ENCODE measurements at places on chromosomes 4 and X.

GRCh38 chr4:148255344-148255720 is 186.9 kb downstream of the NR3C2 start:
- DNase-seq: no peak

- no peak for DNase-seq
Measured at GRCh38 chr4:119939071-119939995, 127.3 kb downstream of the MAD2L1 start.

DNA sequence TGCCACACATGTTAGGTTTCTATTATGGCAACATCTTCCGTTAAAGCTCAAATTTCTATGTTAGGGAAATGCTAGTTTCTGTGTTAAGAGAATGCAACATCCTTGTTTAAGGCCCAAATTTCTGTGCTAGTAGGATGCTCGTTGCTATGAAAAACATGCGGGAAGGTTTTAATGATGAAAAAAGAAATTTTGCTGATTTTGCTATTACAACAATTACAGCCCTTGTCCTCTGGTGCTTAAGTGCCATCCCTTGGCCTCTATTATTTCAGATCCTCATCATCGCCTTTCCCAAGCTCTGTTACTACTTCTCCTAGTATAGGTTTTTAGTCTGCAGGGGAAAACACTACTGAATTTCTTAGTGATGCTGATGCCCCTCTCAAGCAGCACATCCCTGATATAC is 412.6 kb upstream of the NDST3 start:
- DNase-seq: no peak

DNA sequence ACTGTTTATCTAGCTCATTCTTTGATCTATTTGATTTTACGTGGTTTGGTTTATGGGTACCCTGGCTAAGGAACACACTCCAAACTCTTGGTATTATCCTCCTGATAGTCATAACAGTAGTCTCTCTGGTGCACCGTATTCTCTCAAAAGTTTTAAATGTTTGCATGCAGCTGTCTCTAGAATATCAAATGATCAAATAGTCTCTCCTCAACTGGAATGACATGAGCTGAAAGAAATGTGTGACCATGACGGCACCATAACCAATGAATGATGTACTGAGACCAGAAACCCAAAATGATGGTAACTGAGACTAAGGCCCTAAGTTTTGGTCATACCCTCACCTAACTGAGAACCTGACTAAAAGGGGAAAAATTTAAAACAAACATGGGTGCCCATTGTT is 319.4 kb downstream of the SLC7A11 start:
- no peak for DNase-seq

GRCh38 chrX:42704454-42704853 is 73.5 kb downstream of the PPP1R2C start:
- DNase-seq: no peak

GRCh38 chr4:6811165-6811564 is 28.6 kb downstream of the KIAA0232 start:
- no peak for DNase-seq

DNA sequence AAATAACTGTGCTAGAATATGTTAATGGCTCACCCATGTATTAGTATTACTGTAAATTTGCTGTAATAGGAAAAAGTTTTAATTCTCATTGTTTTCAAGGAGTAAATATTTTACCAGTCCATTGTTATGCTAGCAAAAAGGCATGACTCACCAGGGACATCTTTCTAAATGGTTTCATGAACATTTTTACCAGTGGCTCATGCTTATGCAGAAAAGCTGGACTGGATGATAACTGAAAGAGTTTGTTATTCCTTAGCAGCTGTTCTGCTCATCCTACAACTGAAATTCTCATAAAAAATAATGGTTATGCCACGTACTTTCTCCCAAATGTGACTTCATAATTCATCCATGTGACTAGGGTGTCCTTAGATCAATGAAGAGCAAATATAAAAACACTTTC is 111.9 kb upstream of the PCDH18 start:
- DNase-seq: no peak

DNA sequence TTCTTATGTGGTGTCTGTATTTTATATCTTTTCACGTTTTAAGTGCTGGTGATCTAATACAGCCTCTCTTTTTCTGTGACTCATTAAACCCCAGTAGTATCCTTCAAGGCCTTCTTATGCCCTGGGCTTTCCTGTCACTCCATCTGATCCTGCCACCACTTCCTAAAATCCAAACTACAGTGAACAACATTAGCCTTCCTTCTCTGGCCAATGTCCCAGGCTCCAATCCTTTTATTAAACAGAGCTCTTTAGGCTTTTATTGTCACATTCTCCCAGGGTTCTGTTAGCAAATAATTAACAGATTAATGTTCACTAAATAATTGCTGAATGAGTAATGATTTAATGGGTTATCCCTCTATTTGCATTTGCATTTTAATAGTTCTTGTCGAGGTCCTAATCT is 47.9 kb upstream of the ITM2A start:
- DNase-seq: no peak

DNA sequence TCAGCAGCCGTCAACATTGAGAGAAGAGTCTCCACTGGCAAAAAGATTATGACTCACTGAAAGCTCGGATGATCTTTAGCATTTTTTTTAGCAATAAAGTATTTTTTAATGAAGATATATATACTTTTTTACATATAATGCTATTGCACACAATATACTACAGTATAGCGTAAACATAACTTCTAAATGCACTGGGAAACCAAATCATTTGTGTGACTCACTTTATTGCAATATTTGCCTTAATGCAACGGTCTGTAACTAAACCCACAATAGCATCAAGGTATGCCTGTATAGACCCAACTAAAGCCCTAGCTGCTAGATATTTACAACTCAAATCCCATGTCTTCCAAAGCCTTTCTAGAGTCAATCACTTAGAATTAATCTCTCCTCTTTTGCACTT is 52.3 kb upstream of the EDNRA start:
- no peak for DNase-seq

DNA sequence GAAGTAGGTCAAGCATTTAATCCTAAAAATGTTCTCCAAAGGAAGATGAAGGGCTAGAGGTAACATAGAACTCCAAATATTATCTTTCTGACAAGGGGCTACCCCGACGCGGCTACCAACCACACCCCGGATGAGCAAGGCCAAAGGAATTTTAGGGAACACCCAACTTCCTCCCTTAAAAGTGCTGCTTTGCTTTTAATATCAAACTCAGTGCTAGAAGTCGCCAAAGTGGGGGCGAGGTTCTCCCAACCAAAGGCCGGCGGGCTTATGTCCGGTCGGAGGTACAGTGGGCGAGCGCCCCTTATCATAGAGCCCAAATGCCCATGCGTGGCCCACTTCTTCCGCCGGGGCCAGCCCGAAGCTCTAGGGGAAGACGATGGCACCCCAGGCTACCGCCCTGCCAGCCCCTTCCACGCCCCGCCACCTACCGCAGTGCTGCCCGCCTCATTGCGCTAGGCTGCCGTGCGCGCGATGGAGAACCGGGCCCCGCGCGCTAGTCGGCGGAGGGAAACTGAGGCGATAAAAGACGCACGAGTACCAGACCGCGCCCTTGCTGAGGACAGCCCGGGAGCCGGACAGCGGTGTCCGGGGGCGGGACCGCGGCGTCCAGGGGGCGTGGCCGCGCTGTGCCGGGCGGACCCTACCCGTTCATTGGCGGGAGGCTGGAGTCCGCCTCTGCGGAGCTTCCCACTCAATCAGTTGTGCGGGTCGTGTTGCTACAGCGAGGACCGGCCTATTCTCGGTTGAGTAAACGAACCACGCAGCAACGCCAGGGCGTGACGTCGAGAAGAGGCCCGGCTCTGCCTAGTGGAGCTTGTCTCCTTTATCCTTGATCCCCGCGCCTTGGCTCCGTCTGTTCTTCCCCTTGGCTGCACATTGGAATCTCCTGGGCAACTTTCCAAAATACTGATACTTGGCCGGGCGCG is at the start of gene ACOT9:
ACOT9 (minus strand) TSS at position 580 of the 926 bp plus-strand sequence; CDS start at position 448, 132 bp downstream.
- peak; percentile 53 for DNase-seq

GRCh38 chrX:133542476-133542875 is 127.2 kb upstream of the GPC4 start:
- no peak for DNase-seq

DNA sequence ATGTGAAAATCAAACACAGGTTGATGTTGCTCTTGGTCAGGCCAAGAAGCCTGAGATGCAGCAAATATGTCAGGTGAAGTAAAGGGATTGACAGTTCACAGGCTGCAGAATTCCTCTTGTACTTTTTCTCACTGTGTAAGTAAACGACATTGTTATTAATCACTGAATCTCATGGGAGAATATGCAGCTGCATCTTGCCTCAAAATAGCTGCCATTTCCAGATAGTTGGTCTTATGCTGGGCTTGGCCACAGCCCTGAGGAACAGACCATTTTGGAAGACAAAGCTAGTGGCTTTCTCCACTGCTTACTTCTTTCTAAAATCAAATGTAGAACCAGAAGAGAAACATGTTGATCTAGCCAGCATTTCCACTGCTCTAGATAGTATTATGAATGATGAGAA is 403.4 kb upstream of the NR3C2 start:
- no peak for DNase-seq

DNA sequence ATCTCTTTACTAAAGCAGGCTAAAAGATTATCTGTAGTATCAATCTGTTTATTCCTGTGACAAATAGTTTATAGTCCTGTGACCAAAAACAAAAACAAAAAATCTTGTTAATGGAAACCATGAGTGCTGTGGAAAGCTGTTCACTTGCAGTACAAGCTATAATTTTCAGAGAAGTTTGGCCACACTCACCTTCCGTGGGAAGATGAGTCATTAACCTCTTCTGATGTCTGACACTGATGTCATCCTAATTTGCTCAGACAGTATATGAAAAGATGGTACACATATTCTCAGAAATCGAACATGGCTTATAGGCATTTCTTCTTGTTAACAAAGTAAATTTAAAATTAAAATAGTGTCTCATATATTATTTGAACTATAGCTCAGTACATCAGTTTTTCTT is 19.9 kb upstream of the ENPP6 start:
- no peak for DNase-seq

- no peak for DNase-seq
Measured at GRCh38 chr4:164212134-164212533, 541.8 kb upstream of the SMIM31 start.

- no peak for DNase-seq
Measured at GRCh38 chr4:96186593-96186992, 346.7 kb downstream of the PDHA2 start.

- DNase-seq: no peak
Measured at GRCh38 chr4:47122592-47123291, 91.4 kb downstream of the GABRB1 start.

- DNase-seq: no peak
Measured at GRCh38 chrX:129726307-129727111, 12.3 kb upstream of the XPNPEP2 start.

DNA sequence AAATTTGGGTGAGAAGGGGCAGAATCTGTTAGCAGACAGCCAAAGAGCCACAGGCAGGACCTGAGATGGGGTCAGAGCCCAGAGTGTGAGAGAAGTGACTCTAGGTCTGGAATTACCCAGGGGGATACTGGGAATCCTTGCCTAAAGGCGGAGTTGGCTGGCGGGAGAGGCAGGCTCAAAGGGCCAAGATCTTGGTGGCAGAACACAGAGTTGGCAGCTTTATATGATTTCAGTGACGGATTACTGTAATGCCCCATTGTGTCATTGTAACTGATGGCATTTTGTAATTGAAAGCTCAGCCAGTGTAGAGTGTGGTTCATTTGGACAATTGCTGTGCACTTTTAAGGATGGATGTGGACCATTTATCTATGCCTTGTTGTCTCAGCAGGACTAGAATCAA is 77.3 kb downstream of the SMIM20 start:
- no peak for DNase-seq

- DNase-seq: no peak
Measured at GRCh38 chr4:107548211-107548905, 171.7 kb downstream of the PAPSS1 start.

DNA sequence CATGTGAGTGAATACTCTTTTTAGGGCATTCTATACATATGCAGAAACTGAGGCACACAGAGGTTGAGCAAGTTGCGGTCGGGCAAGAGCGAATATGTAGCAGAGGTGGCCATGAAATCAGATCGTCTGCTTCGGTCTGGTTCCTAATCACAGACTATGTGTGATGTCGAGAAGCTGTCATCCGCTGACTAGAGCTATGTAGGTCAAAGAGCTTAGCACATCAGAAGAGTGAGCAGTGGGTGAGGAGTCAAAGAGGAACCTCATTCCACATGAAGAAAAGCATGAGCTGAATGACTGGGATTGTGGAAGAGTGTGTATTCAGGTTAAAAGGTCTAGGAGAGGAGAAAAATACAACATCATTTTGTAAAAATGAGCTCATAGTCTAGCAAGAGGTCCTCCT is 19.0 kb downstream of the GAB3 start:
- DNase-seq: no peak

GRCh38 chrX:153592966-153593688 is 5.8 kb downstream of the CCNQ start:
- DNase-seq: no peak

DNA sequence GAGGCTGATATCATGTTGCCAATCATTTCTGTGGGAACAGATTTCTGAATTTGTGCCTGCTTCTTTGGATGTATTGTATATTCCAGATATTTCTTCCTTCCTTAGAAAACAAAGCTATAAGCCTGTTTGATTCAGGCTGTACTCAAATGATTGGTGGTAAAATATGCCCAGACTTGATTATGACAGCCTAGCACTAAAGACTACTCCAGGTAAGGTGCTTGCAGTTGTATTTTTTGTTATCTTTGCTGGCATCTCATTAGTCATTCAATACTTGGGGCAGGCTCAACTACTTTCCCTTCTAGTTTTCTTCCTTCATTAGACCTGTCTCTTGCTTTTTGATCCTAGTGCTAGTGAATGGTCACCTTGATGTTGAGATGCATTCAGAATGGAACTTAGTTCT is 90.6 kb downstream of the ZNF518B start:
- no peak for DNase-seq

DNA sequence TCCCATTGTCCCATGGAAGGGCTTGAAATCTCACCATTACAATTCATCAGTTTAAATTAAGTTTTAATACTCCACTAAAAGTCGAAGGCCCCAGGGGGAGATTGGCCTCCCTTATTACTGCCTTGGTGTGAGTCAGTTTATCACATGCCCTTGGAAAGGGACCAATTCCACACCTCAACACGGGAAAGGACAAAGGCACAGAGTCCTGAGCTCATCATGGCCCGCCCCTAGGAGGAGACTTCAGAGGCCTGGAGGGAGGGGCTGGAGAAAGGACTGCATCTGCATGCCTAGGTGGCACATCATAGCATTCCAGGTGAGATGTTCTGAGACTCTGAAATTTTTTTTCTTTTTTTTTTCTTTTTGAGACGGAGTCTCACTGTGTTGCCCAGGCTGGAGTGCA is 2.8 kb upstream of the SEL1L3 start:
- no peak for DNase-seq

DNA sequence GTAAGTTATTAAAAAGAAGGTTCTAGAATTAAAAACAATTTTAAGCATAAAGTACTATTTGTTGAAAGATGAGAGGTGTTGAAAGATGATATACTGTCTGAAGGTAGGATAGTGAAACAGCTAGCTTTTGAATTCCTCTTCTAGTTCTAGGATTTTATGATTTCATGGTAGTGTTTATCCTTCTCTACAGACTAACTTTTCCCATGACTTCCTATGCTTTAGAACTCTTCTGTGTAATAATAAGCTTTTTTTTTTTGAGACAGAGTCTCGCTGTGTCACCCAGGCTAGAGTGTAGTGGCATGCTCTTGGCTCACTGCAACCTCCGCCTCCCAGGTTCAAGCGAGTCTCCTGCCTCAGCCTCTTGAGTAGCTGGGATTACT is 96.0 kb upstream of the NUDT6 start:
- no peak for DNase-seq

GRCh38 chr4:148376151-148376550 is 66.1 kb downstream of the NR3C2 start:
- DNase-seq: peak; percentile 80
